ENCODE measurements at places on chromosomes 2 and 18. TPM values are rescaled to one million over a fixed set of nuclear protein-coding genes. Genes with fewer than 3 reads are reported as not detected.

Gene OTOS
- not detected for total RNA-seq

Gene LOXL3
- total RNA-seq: 2.9 TPM

- no peak overlapping the region for H3K4me3 ChIP-seq
- no peaks in the 10 kb centered on the region for H3K4me1 ChIP-seq
- no peaks in the 10 kb centered on the region for H3K36me3 ChIP-seq
- H3K27ac ChIP-seq: no peak overlapping the region
Measured at GRCh38 chr2:54030806-54031205, 60.0 kb upstream of the PSME4 start.

GRCh38 chr18:63292831-63293683 lies 26.5 kb downstream of the BCL2 start:
- no peaks in the 10 kb centered on the region for H3K27me3 ChIP-seq
- no peak overlapping the region for H3K4me3 ChIP-seq
- H3K27ac ChIP-seq: no peak overlapping the region

DNA sequence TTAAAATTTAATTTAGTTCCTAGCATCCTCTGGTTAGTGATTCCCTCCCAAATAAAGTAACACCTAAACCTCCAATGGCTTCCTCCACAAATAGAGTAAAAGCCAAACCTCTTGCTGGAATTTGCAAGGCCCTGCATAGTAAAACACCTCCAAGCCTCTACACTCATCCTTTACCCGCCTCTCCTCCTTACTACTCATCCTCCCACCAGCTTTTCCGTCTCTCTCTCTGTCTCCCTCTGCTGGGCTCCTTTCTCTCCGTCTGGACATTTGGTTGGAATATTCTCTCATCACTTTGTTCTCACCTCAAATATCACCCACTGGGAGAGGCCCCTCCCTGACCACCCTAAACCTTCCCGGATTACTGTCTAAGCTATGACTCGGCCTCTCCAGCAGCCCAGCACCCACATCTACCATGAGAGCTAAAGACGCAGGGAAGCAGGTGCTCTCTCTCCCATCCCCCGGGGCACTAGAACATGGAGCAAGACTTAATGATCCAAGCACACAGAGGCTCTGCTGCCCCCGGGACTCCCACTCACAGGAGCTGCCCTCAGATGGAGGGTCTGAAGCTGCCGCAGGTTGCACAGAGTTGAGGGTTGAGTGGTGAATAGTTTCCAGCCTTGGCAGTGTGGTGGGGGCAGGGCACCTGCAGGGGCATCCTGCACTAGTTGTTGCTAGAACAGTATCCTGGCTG lies 167.2 kb downstream of the FBXO15 start:
- no peak for DNase-seq
- no peak overlapping the region for H3K27ac ChIP-seq
- no peaks in the 10 kb centered on the region for H3K27me3 ChIP-seq
- H3K4me3 ChIP-seq: no peak overlapping the region
- H3K36me3 ChIP-seq: no peaks in the 10 kb centered on the region
